ENCODE measurements at places on chromosomes 7 and 10.
A peak's percentile ranks its signal among the peaks of the same experiment; 100 is the strongest.

- DNase-seq, result peak; percentile 35
Observed at GRCh38 chr7:117322741-117323304, at the start of gene WNT2. WNT2 (minus strand) TSS chr7:117323058; CDS start chr7:117322989, 69 bp downstream.

- no peak for DNase-seq
Observed at GRCh38 chr7:78473571-78474301, 675.2 kb downstream of the PHTF2 start.

DNA sequence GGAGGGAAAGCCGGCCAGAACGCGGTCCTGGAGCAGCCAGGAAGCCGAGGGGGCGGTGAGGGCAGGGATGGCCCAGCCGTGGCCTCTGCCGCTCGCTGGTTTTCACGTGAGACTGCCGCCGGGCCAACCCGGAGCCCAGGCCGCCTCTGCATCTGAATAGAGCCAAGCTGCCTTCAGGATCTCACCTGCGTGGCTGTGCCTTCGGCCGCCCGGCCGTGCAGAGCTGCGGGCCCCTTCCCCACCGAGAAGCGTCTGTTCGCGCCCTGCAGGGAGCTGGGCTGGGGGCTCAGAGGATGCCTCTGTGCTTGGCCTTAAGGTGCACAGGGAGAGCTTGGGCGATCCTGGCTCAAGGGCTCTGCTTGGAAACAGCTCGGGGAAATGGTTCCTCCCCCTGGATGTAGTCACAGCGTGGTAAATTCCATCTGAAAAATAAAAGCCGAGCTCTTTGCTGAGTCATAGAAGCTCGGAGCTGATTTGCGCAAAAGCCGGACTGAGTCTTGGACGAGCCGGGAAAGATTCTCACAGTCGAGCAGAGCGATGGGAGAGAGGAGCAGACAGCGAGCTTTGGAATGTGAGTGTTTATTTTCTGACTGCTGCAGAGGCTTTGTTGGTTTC is at the start of gene JAKMIP3:
TSS of gene JAKMIP3 (plus strand) at position 456 of the 615 bp plus-strand sequence. CDS start 38,863 bp downstream, outside the sequence.
- peak; percentile 68 for DNase-seq

GRCh38 chr10:11536228-11536627 is 75.2 kb downstream of the USP6NL start:
- DNase-seq, result no peak

DNA sequence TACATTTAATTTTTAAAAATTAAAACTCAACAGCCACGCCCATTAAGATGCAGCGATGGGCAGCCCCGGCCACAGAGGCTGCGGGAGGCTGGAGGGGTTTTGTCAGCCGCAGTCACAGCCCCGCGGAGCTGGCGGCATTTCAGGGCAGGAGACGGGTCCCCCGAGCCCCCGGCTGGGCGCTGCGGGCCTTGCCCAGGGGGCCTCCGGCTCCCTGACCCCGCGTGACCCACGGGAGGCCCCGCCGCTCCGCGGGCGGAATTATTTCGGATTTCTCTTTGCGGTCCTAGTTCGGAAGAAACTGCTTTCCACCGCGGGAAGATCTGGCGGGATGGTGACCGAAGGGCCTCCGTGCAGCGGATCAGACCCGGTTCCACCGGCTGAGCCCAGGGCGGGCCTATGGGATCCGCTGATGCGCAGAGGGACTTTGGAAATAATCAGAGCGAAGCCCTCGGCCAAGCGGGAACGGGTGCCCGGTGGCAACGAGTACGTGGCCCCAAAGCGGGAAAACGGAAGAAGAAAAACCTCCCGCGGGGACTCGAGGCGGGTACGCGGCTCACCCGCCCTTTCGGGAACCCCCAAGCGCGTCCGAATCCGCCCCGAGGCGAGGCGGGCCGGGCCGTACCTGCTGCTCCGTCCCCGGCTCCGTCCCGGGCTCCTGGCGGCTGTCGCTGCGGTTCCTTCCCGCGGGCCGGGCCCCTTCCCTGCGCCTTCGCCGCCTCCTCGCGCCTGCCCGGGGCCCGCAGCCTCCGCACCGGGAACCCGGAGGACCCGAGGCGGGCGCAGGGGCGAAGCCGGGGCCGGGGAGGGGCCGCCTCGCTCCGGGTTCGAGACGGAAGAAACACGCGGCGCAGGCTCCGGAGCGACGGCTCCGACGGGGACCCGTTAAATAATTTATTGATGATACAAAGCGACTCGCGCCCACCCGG is 1.7 kb downstream of the NKX6-2 start:
- DNase-seq, result peak; percentile 56
